ENCODE measurements at places on chromosomes 3 and 15. TPM values are rescaled to one million over a fixed set of nuclear protein-coding genes. Genes with fewer than 3 reads are reported as not detected.

CHDH gene
- 16.5 TPM for total RNA-seq

- DNase-seq, result no peak
Observed at GRCh38 chr15:89342840-89343239, 8.2 kb upstream of the POLG start.

GRCh38 chr3:98903705-98904481, 2.4 kb upstream of the DCBLD2 start:
- no peak for DNase-seq

ALG1L2 gene
- 2.5 TPM for total RNA-seq

- DNase-seq, result peak; percentile 39
Observed at GRCh38 chr3:128875556-128876120, 3.8 kb upstream of the ACAD9 start.

- no peak for DNase-seq
Observed at GRCh38 chr15:94834494-94834893, 603.1 kb downstream of the MCTP2 start.

IL16 gene
- 9.5 TPM for total RNA-seq

DNA sequence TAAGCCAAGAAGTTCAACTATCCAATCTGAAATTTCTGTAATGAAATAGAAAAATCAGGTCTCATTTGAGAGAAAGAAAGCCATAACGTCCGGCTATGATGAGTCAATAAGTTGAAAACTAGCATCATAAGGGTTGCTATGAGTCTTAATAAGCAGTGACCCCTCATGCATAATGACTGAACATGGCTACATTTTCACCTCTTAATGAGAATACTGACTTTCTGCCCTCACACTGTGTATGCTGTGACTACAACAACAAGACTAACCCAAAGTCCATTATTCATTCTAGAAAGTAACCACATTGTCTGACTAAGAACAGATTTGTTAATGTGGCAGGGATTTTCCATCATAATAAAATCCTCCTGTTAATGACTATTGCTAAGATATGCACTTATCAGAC, 884.0 kb upstream of the CADM2 start:
- no peak for DNase-seq

GRCh38 chr15:66045542-66045941, 176.3 kb downstream of the RAB11A start:
- no peak for DNase-seq

ADGRG7 gene
- 9.7 TPM for total RNA-seq

RYR3 gene
- total RNA-seq, result 16.4 TPM

DNA sequence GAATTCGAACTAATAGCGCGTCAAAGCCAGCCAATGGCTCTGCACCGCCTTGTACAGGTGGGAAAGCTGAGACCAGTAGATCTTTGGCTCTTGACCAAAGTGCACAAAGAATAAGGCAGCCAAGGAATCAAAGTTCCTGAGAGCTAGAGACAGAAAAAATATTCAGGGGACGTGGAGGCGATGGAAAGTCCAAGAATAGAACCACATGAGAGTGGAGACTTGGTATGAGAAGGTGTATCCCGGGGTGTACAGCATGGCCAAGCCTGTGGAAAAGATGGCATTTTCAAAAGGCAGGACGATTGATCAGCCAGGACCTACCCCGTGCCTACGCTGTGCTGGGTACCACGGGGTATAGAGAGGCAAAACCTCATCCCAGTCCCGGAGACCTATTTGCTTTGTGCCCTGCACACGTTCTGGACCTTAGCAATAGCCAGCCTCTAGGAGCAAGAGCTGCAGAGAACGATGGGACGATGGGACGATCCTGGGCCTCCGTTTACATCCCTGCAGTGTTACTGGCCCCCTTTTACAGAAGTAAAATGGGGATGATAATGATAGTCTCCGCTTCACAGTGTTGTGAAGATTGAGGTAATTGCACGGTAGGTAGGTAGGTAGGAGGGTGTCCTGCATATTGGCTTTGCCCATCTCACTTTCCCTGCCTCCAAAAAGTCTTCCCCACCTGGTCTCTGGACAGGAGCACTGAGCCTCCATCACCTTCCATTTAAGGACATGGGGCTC, 583 bp upstream of the RBSN start:
- no peak for DNase-seq

ISLR gene
- 29.9 TPM for total RNA-seq

TPM1 gene
- 696 TPM for total RNA-seq

Data from mucosa of descending colon (tissue), 3 donors.